Panc1 (cell line): ENCODE measurements at places on chromosomes 1 and 21. TPM values are rescaled to one million over a fixed set of nuclear protein-coding genes. Genes with fewer than 3 reads are reported as not detected.

The KLF17 gene
- total RNA-seq = not detected

The LEMD1 gene
- not detected for total RNA-seq

The NBPF1 gene
- 73.2 TPM for total RNA-seq

The UBASH3A gene
- 0.33 TPM for total RNA-seq

The UTS2 gene
- not detected for total RNA-seq

GRCh38 chr1:28417441-28417922 is 47.9 kb downstream of the PHACTR4 start:
- DNase-seq = peak; percentile 85
- peak overlapping the region; percentile 29; the same call in 1 of the 2 replicates for H3K27ac ChIP-seq
- no peaks in the 10 kb centered on the region for H3K27me3 ChIP-seq
- peaks cover 8% of the 10 kb centered on the region; the same call in 1 of the 2 replicates for H3K4me1 ChIP-seq

DNA sequence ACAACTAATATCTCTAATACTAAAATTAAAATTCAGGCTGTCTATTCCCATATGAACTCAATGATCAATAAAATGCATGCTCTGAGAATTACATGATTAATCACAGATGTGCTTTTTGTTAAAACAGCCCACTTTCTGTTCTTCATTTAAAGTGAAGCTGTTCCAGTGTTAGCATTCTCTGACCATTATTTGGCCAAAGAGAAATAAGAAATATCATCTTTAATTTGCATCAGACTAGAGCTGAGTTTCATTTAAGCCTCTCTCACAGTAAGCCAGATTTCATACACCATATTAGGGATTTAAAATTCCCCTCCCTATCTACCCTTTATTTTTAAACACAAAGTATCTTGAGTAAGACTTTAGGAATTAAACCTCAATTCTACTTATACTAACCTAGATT is 261.6 kb downstream of the TPR start:
- DNase-seq = no peak
- no peaks in the 10 kb centered on the region for H3K4me1 ChIP-seq
- no peak overlapping the region for H3K27ac ChIP-seq
- H3K27me3 ChIP-seq = no peaks in the 10 kb centered on the region

DNA sequence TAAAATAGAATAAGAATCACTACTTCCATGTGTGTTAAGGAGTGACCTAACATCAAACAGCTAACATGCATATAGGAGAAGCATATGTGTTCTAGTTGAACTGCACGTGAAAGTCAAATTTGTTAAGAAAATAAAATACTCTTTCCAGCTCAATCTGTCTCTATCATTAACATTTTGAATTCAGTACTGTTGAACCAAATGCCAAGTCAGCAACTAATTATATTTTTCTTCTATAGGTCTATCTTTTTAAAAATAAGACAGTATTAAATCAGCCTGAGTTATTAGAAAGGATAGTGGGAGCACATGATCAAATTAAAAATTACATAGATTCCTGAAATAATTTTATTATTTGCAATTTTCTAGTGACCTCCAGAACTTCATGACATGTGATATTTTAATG is 141.8 kb downstream of the NRIP1 start:
- no peak overlapping the region for H3K27ac ChIP-seq
- H3K4me1 ChIP-seq = no peaks in the 10 kb centered on the region
- H3K4me3 ChIP-seq = no peak overlapping the region
- DNase-seq = no peak
- H3K36me3 ChIP-seq = no peaks in the 10 kb centered on the region

DNA sequence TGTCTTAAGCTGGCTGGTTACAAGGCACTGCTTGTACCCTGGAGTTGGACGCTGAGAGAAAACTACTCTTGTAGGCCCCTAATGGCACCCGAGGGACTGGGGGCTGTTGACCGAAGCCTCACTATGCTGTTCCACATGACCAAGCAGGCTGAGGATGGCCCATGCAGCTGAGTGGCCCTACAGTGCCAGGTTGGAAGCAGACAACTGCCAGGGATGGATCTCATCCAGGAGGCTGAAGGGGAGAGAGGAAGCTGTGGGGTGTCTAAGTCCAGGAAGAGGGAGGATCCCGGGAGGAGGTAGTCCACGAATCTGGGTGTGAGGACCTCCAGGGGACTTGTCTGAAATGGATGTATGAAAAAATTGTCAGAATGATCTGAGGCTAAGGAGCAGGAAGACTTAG is 45.8 kb downstream of the FOXD2 start:
- no peak overlapping the region for H3K27ac ChIP-seq
- H3K36me3 ChIP-seq = no peaks in the 10 kb centered on the region
- no peak overlapping the region for H3K4me3 ChIP-seq
- no peak for DNase-seq
- no peaks in the 10 kb centered on the region for H3K4me1 ChIP-seq

DNA sequence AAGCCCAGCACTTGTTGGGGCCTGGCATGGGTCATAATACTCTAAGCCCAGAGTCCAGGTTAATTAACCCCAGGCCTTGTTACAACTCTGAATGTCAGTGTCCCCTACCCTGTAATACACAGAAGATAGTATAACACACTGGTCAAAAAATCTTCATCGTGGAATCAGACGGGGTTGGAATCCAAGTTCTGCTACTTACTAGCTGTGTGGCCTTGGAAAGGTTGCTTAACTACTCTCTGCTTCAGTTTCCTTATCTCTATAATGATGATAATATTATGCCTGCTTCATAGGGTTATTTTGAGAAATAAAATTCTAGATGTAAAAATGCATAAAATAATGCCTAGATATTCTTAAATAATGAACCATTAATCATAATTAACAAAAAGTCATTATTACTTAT is 77.8 kb upstream of the CTTNBP2NL start:
- no peak for DNase-seq
- no peak overlapping the region for H3K4me3 ChIP-seq
- no peaks in the 10 kb centered on the region; the same call in none of the 2 replicates for H3K27me3 ChIP-seq
- H3K4me1 ChIP-seq = no peaks in the 10 kb centered on the region
- H3K36me3 ChIP-seq = no peaks in the 10 kb centered on the region

GRCh38 chr1:45621895-45622523 is 1.8 kb downstream of the CCDC17 start:
- DNase-seq = no peak
- H3K27ac ChIP-seq = no peak overlapping the region
- no peaks in the 10 kb centered on the region for H3K27me3 ChIP-seq
- H3K4me3 ChIP-seq = no peak overlapping the region
- no peaks in the 10 kb centered on the region for H3K4me1 ChIP-seq

GRCh38 chr1:154453161-154453560 is 48.0 kb downstream of the IL6R start:
- no peaks in the 10 kb centered on the region for H3K36me3 ChIP-seq
- H3K27ac ChIP-seq = no peak overlapping the region
- H3K4me1 ChIP-seq = no peaks in the 10 kb centered on the region
- no peaks in the 10 kb centered on the region for H3K27me3 ChIP-seq
- no peak overlapping the region for H3K4me3 ChIP-seq
- no peak for DNase-seq
